ENCODE measurements at places on chromosomes 4 and X.

DNA sequence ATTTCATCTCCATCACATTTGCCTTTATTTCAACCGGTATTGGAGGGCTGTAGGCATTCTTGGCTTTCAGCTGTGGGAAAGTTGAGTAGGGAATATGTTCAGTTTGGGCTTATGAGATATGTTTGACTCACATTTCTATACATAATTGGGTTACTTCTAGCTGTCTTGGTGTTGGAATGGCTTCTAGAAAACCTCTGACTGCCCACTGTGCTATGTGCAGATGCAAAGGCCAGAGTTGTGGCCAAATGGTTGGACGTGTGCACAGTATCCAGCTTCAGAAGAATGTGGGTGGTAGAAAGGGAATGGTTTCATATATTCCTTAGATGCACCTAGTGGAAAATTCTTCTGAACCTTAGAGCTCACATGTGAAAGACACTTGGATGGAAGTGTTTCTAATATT lies 92.6 kb upstream of the H2AZ1 start:
- DNase-seq: no peak

- no peak for DNase-seq
Measured at GRCh38 chr4:159352609-159353008, 249.7 kb downstream of the RAPGEF2 start.

DNA sequence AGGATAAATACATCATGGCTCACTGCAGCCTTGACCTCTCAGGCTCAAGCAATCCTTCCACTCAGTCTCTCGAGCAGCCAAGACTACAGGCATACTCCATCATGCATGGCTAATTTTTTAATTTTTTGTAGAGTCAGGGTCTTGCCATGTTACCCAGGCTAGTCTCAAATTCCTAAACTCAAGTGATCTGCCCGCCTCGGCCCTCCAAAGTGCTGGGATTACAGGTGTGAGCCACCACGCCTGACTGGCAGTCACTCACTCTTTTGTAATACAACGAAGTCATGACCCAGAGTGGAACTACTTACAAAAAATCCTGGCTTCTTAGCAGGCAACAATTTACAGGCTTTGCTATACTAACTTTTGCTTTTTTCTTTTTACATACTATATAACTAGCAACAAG lies 100.7 kb upstream of the MAP3K15 start:
- no peak for DNase-seq

- no peak for DNase-seq
Measured at GRCh38 chrX:132591719-132592275, 103.0 kb upstream of the MBNL3 start.

DNA sequence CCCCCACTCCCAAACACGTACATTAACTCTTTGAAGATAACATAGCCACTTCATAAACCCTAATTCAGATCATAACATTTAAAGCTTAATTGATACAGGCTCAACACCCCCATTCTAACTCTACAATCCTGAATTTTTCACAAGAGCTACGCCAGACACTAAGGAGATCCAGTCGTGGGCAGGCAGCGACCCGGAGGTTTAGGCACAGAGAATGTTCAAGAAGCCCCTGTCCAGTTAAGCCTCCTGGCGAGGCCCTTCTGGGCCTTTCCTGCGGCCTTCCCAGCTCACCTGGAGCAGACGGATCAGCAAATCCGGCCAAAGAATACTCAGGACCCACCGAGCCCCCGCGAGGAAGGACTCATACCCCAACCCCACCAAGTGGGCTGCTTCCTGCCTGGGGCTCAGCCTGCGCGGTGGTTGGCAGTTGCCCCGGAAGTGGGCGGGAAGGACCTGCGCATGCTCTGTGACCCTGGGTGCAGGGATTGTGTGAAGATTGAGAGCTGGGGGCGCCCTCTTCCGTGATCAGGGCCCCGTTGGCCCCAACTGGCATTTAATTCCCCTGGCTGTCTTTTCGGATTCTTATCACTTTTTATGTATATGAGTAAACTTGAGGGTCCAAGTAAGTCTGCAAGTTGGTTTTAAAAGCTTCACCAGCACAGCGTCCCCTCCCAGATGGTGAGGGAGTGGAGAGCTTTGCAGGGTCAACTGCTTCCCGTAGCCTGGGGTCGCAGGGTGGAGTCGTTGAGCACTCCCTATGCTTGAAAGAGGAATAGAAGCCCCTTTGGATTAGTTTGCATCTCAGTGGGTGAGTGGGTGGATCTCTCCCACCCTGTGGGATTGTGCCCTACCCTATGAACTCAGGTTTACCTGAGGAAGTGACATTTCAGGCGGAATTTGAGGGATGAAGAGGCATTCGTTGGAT lies at the start of gene TRIM61:
Gene TRIM61 (minus strand): TSS at position 415 of the 922 bp plus-strand sequence. CDS start 7,655 bp downstream, outside the sequence.
- peak; percentile 73 for DNase-seq

DNA sequence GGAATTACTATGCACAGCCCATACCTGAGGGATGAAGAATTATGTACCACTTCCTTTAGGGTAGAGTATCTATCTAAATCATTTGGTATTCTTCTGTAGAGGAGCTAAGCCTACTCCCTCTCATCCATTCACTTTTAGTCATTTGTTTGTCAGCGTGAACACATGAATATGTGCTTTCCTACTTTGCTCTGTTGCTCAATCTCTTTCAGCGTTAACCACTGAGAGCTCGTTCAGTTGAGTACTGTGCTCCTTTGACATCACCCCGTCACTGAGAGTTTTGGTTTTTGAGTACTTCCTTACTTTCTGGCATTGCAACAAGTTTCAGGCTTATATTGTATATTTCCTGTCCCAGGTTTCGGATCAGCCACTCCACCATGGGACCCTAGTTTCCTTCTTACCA lies 700.6 kb downstream of the NLGN4X start:
- no peak for DNase-seq

DNA sequence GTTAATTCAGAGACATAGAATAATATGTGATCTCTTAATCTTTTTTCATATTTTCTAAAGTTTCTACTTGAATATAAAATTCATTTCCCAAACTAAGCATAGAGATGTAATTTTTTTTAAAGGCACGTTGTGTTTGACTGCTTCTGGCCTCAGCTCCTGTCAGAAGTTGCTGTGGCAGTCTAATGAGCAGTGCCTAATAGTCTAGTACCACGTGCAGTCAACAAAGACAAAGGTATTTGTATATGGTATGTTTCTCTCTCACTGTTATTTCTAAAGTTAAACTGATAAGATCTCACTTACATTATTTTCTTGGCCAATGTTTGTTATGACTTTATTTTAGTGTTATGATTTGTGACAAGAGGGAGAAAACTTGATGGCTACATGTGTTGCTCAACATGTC lies 48.6 kb upstream of the MCUB start:
- DNase-seq: no peak

GRCh38 chr4:20264688-20265087 lies 13.0 kb downstream of the SLIT2 start:
- DNase-seq: no peak

DNA sequence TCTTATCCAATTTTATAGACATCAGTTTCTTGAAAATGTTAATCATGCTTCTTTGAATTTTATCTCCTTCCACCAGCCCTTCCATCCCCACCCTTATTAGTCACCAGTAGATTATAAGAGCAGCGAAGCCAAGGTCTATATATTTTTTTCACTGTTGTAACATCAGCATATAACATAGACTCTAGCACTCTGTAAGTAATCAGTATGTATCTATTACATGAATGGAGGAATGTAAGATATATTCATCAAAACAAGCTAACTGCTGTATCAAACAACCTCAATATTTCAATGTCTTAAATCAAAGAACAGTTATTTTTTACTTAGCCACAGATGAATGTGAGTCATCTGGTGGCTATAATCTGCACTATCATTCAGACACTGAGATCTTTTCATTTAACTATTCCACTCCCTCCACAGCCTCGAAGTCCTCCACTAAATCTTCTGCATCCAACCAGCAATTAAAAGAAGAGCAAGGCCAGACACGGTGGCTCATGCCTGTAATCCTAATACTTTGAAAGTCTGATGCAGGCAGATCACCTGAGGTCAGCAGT lies 178.9 kb downstream of the CENPC start:
- no peak for DNase-seq

- DNase-seq: no peak
Measured at GRCh38 chrX:139945075-139945474, 12.2 kb upstream of the ATP11C start.

DNA sequence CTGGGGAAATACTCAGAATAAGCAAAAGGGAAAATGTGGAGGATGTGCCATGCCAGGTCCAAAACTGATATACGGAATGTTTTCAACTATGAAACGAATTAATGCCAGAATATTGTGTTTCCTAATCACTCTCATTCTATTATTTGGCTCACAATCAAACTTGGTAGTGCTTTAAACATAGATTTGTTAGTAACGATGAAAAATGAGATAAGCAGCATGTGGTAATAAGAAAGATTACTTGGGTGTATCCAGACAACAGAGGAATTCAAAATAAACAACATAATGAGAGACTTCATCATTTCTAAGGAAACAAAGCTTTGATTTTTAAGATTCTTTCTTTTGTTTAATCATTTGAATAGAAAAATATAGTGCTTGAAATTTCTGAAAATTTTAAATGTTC lies 237.3 kb downstream of the TACR3 start:
- DNase-seq: no peak

DNA sequence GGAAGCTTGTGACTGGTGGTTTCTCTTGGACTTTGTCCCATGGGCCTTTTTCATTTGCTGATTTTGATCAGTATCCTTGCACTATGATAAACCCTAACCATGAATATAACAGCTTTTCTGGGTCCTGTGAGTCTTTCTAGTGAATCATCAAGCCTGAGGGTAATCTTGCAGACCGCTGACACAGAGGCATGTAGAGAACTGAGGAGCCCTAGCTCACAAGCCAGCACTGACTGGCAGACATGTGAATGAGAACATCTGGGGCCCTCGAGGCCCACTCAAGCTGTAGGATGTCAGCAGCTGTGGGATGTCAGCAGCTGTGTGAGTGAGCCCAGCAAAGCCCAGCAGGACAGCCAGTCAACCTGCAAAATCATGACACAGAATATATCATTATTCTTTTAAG lies 36.7 kb downstream of the HMGB3 start:
- no peak for DNase-seq

- no peak for DNase-seq
Measured at GRCh38 chrX:154008521-154008920, 11.2 kb downstream of the IRAK1 start.

- no peak for DNase-seq
Measured at GRCh38 chr4:2415881-2416563, 2.4 kb downstream of the ZFYVE28 start.
